Smooth muscle cell of trachea (primary cell): ENCODE measurements at places on chromosomes 16 and 17. TPM values are rescaled to one million over a fixed set of nuclear protein-coding genes. Genes with fewer than 3 reads are reported as not detected.

The PLEKHH3 gene
- 22.3 and 28.7 TPM in 2 replicates for total RNA-seq

The MSLN gene
- total RNA-seq: 0.17 TPM in 1 of 2 replicates, not detected in the other

The KRTAP4-6 gene
- not detected in 2 replicates for total RNA-seq

The PLXDC1 gene
- 11.8 and 18.5 TPM in 2 replicates for total RNA-seq

The TSEN54 gene
- 7.4 and 11.1 TPM in 2 replicates for total RNA-seq

The CACNG1 gene
- total RNA-seq: not detected in 2 replicates

The ESRP2 gene
- 0.15 and 0.99 TPM in 2 replicates for total RNA-seq
